Adipocyte (in vitro differentiated cells): ENCODE measurements at places on chromosomes 7 and 10.

DNA sequence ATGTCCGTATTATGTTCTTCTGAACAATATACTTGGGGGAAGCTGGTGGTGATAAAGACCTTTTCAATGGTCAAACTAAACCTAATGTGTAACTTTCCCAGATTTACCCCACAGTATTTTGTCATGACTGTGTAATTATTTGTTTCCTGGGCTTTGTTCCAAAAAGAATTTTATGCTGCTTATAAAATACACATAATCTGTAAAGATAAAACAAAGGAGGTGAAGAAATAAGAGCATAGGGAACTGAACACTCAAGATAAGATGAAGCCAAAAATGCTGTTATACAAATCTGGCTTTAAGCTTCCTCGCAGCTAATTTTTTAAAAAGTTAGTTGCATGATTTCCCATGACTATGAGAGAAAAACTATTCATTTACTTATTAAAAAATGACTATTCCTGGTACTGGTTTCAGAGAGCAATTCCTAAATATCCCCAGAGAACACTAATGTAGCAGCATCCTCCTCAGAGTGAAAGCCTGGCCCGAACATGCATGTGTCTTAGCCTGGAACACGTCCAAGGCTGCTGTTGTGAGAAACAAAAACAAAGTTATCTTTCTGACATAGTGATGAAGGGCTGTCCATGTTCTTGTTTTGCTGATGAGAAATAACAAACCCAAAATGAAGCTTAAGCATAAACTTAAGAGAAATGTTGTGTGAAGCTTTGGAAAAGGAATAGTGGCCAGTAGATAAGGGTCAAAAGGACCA is 33.9 kb downstream of the MALSU1 start:
- peak; percentile 65 for DNase-seq

DNA sequence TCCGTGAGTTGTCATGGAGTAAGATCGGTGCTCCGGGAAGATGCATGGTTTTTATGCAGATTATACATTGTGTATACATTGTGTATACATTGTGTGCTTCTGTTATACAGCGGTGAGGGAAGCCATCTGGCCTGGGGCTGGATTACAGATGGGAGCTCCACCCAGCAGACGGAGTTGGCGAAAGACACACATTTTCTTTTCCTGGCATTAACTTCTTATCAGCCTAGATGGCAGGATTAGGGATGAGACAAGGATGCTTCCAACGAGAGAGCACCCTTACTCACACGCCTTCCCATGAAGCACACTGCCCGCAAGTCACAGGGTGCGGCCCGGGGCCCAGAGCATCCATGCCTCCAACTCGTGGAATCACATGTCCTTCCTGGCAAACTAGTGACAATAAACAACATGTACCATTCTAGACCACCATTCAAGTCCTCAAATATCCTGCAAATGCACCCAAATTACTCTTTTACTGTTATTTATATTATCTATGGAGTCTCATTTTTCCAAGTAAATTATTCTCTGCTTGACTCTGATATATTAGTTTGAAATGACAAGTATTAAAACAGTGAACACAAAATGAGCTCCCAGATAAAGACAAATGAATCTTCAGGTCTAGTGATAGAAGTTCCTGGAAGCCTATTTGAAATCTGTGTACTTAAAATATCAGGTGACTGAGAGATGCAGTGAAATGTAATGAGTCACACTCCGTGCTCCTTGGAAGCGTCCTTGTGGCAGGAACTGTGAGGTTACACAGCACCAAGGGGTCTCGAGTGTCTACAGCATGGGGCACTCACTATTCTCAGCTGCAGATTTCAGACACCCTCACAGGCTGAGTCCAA is 29.8 kb upstream of the PPP2R2D start:
- no peak for DNase-seq

- no peak for DNase-seq
Measured at GRCh38 chr7:17946591-17946990, 6.3 kb upstream of the SNX13 start.

GRCh38 chr7:16841681-16842080 is 36.9 kb upstream of the AGR2 start:
- DNase-seq, result peak; percentile 46

GRCh38 chr7:95553939-95554338 is 42.4 kb downstream of the PDK4 start:
- no peak for DNase-seq

GRCh38 chr7:50317221-50317678 is 12.7 kb downstream of the IKZF1 start:
- no peak for DNase-seq
